ENCODE measurements at places on chromosomes 1 and 21.

DNA sequence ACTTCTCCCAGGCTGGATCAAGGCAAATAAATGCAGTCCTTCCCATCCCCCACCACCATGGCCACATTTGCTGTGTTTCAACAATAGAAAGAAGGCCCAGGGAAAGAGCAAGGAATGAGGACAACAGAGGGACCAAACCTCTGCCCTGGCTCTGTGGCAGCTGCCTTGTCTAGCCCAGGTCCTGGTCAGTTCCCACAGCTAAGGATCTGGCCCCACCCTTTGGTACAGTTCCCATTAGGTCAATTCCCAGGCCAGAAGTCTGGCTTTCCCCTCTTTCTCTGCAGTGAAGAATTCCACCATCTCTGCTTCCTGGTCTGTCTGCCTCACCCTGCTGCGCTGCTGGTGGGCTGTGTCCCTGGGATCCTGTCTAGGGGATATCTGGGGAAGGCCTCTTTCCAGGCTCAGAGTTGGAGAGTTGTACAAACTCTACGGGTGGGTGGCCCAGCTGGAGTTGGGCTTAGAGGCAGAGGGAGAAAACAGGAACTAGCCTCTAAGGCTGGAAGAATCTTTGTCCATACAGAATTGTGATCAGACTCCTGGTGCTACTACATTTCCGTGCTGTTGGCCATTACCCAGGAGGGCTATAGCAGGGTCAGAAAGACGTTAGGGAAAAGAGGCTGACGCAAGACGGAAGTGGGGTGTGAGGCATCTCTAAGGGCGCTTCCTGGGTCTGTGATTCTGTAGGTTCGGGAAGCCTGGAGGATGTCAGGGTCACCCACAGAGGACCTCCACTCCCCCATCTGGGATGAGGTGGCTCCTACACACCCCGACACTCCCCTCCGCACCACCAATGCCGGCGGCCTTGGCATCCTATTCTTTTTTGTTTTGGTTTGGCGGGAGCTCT is 953 bp upstream of the NDUFS2 start:
- no peak for DNase-seq

DNA sequence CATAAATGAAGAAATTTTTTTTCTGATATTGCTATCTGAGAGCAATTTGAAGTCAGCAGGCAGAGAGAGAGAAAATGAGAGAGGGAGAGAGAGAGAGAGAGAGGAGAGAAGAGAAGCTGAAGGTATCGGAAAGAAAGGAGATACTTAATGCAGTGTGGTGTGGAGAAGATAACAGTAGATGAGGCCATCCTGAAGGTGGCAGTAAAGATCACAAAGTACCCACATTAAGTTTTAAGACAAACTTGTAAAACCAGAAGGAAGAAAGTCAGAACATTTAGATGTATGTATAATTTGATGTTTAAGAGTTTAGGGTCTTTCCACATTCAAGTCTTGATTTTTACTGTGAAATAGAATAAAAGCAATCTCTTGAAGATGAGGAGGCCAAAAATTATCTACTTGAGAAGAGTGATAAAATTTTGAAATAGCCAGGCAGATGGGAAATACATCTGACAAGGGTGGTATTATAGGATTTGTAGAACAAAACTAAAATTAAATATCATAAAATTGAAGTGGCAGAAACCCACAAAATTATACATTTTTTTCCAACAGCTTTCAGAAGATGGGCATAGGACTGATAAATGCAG is 1753.4 kb downstream of the MRPL39 start:
- DNase-seq, result no peak

GRCh38 chr1:152108882-152109222 is 6.4 kb downstream of the TCHH start:
- no peak for DNase-seq

- no peak for DNase-seq
These were observed 1563.7 kb downstream of the NCAM2 start for GRCh38 chr21:22561946-22562345.

GRCh38 chr1:209603877-209604276 is 20.4 kb downstream of the CAMK1G start:
- DNase-seq, result no peak

DNA sequence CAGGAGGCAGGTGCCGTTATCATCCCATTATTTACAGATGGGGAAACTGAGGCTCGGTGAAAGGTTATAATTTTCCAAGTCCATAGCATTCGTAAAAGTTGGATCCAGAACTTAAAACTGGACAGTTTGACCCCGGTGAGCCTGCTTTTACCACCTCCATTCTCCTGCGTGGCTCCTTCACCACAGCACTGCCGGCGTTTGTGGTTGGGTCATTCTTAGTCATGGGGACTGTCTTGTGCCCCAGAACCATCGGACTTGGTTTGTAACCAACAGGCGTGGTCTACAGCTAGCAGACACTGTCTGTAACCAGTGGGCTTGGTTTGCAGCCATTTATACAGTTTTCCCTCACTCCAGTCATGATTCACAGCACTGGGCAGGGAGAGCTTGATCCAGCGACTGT is 511.3 kb downstream of the NPHP4 start:
- no peak for DNase-seq

DNA sequence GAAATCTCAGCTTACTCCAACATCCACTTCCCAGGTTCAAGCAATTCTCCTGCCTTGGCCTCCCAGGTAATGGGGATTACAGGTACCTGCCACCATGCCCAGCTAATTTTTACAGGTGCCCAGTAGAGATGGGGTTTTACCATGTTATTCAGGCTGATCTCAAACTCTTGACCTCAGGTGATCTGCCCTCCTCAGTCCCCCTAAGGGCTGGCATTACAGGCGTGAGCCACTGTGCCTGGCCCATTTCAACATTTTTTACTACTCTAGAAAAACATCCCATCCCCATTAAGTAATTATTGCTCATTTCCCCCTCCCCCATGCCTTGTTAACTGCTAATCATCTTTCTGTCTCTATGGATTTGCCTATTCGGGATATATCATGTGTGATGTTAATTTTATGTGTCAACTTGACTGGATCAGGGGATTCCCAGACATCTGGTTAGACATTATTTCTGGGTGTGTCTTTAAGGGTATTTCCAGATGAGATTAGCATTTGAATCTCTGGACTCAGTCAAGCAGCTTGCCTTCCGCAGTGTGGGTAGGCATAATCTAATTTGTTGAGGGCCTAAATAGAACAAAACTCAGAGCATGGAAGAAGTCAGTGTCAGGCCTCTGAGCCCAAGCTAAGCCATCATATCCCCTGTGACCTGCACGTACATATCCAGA is 33.0 kb upstream of the ZBTB8B start:
- no peak for DNase-seq

GRCh38 chr1:66957938-66958337 is 33.1 kb downstream of the MIER1 start:
- no peak for DNase-seq

DNA sequence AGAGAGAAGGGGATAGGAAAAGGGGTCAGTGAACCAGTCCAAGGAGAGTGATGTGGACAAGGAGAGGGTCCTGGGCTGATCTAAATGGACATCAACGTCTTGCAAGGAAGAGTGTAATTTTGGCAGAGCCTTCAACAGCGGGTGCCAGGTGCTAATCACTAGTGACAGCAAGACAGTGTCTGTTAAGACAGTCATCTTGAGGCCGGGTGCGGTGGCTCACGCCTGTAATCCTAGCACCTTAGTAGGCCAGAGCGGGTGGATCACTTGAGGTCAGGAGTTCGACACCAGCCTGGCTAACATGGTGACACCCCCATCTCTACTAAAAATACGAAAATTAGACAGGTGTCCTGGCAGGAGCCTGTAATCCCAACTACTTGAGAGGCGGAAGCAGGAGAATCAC is 12.2 kb upstream of the PADI6 start:
- DNase-seq, result no peak

DNA sequence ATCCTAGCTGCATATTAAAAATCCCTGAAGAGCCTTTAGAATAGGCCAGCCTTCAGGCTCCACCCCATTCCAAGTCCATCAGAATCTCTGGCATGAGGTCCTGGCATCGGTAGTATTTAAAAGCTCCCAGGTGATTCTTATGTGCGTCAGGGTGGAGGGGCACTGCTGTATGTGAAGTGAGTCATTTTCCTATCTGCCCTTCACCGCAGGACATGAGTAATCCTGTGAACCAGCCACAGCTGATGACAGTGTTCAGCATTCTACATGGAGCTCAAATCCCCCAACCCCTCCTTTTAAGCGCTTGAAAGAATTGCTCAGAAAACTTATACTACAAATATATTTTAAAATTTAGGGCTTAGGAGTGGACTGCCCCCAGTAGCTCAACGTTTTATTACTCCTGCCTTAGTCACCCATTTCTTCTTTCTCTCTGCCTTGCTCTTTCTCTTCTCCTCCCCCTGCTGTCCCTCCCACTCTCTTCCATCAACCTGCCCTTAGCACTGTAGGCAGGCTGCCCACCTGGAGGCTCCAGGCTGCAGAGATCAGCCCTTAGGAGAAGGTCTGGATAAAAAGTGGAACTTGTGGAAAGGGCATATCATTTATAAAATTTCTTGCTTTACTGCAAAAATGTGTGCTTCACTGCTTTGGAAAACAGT is 73.8 kb upstream of the ZNF281 start:
- no peak for DNase-seq

GRCh38 chr1:119516680-119517079 is 9.7 kb downstream of the HSD3B1 start:
- DNase-seq, result no peak

- peak; percentile 38 for DNase-seq
These were observed 3.7 kb upstream of the SDE2 start for GRCh38 chr1:226002667-226003501.

- no peak for DNase-seq
These were observed 31.8 kb downstream of the C1orf87 start for GRCh38 chr1:60041783-60042182.

Measured in DMS 273 treated with DMSO at 0.1 percent for 48 hours (cell line).